ENCODE measurements at places on chromosomes 11 and 22.
A peak's percentile ranks its signal among the peaks of the same experiment; 100 is the strongest.

GRCh38 chr11:122192634-122193255, 76.7 kb upstream of the BLID start:
- no peak for DNase-seq

DNA sequence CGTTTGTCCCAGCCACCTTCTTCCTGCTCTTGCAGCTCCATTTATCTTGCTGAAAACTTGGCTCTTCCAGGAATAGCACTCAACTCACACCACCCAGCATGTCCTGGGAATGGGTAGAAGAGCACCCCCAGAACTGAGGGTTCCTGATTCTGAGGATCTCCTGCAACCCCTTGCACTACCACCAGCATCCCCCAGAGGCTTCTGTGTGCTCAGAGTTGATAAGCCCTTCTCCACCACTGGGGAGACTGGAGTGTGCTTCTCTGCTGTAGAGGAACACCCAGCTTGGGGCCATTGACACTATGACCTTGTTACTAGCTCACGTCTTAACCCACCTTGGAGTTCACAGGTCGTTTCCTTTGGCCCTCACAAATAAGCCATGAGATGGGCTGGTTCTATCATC, 121.0 kb downstream of the GRIK4 start:
- no peak for DNase-seq

DNA sequence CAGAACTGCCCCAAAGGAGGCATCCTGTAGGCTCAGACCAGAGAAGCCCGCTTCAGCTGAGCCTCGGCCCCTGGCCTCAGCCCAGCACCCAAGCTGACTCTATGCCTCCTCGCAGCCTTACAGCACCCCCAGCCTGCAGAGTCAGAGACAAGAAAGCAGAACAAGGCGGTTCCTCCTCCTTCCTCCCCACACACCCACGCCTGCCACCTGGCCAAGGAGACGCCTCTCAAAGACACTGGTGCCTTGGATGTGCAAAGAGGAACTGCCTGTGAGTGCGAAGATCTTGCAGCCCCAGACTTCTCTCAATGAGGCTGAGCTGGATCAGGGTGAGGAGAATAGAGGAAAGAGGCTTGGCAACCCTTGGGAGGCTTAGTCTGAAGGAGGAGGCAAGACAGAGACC, 60.2 kb downstream of the PDE2A start:
- DNase-seq: no peak

GRCh38 chr11:12200279-12200990, 90.0 kb downstream of the MICAL2 start:
- DNase-seq: no peak

DNA sequence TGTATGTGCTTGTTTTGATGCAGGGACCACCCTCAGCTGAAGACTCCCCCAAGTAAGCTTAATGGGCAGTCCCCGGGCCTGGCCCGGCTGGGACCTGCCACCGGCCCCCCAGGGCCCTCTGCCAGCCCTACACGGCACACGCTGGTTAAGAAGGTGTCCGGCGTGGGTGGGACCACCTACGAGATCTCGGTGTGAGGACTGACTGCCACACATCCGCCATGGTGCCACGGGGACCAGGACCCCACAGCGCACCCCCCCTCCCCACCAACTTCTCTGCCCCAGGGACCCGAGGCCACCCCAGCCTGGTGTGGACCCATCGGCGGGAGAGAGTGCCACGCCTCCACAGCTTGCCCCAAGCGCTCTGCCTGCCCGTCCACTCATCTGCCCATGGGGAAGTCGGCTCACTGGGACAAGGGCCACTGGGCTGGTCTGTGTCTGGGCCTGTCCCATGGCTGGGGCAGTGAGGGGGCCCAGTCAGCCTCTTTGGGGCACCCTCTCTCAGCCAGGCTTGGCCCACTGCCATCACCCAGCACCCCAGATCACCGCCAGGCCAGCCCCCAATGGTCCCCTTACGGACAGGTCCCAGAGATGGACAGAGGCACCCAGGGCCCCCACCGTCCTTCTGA, 5.5 kb downstream of the CCDC188 start:
- no peak for DNase-seq

DNA sequence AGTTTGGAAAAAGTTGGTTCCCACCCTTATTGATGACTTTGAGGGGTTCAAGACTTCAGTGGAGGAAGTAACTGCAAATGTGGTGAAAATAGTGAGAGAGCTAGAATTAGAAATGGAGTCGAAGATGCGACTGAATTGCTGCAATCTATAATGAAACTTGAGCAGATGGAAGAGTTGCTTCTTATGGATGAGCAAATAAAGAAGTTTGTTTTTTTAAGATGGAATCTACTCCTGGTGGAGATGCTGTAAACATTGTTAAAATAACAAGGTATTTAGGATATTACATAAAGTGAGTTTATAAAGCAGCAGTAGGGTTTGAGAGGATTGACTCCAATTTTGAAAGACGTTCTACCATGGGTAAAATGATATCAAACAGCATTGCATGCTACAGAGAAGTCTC, 64.2 kb upstream of the GRK2 start:
- no peak for DNase-seq

DNA sequence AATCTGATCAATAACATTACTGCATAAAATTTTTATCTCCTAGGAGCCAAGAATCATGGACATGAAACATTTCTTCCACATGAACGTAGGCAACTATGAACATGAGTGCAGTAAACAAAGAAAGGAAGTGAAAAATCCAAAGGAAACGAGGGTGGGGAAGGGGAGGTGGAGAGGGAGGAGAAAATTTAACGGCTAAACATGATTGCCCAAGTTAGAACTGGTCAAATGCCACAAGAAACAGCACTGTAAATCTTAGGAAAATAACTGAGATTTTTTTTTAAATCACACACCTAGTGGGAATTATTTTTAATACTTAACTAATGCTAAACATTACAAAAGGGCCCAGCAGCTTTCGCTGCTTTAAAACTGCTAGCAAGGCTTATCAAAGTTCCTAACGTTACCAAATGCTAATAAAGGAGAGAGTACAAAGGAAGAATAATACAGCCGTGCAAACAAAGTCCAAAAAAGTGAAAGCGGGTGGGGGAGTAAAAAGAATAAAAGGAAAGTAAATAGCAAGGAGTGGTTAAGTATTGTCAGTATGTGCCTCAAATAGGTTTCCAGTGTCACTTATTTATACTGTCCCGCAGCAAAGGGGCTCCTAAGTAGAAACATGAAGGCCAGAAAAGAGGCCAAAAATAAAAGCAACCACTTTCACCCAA, 13.7 kb downstream of the NARS2 start:
- DNase-seq: no peak

GRCh38 chr22:31313366-31314147, 21.3 kb upstream of the PIK3IP1 start:
- DNase-seq: peak; percentile 93

DNA sequence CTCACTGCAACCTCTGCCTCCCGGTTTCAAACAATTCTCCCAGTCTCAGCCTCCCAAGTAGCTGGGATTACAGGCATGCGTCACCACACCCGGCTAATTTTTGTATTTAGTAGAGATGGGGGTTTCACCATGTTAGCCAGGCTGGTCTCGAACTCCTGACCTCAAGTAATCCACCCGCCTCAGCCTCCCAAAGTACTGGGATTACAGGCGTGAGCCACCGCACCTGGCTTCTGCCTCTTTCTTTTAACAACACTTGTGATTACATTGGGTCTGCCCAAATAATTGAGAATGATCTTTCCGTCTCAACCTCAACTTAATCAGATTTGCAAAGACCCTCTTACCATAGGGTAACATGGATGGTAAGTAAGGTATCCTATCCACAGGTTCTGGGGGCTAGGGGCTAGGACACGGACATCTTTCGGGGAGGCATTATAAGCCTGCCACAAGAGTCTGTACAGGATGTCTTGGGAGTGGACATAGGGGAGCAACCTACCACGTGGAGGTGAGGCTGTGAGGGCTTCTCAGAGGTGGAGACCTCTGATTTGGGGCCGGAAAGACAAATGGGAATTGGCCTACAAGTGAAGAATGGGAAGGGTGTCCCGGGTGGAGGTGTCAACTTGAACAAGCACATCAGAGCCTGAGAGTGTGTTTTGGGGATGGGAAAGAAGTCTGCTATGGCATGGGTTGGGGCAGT, 2.7 kb upstream of the CBX6 start:
- peak; percentile 32 for DNase-seq

- DNase-seq: no peak
Observed at GRCh38 chr22:26894766-26895485, 237.5 kb downstream of the MIAT start.

DNA sequence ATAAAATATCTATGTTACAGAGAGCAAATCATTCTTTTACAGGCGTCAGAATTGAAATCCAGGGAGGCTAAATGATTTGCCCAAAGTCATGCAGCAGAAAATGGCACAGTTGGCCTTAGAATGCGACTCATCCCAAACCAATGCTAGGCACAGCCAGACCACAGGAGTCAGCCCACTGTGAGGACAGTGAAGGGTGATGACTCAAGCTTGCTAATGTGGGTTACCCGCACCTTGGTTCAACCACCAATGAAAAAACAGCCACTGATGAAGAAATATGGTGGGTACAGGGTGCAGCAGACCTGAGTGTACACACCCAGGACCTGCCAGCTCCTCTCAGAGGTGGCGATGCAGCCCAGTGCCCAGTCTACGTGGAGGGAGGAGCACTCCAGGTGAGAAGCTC, 89.7 kb downstream of the ZC3H12C start:
- DNase-seq: no peak

GRCh38 chr11:11178671-11179638, 174.1 kb downstream of the CSNK2A3 start:
- DNase-seq: no peak

DNA sequence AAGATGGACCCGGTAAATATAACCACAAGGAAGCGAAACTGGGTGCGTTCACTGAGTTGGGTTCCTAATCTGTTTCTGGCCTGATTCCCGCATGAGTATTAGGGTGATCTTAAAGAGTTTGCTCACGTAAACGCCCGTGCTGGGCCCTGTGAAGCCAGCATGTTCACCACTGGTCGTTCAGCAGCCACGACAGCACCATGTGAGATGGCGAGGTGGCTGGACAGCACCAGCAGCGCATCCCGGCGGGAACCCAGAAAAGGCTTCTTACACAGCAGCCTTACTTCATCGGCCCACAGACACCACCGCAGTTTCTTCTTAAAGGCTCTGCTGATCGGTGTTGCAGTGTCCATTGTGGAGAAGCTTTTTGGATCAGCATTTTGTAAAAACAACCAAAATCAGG, 74.4 kb downstream of the NCAPD3 start:
- no peak for DNase-seq

GRCh38 chr11:75578977-75579376, 16.9 kb downstream of the SERPINH1 start:
- DNase-seq: no peak

DNA sequence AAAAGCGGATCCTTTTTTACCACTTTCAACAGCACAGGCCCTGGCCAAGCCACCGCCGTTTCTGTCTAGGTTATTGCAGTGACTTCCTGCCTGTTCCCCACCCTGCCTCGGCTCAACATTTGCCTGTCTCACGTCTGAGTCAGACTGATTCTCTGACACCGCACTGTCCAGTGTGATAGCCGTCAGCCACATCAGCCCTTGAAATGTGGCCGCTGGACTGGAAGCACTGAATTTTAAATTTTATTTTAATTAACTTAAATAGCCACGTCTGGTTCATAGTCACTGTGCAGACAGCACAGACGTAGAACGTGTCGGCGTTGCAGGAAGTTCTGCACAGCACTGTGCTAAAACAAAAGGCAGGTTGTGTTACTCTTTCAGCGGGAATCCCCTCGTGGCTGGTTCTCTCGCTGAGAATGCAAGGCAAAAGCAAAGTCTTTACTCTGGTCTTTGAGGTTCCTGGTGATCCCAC, 56.3 kb upstream of the ADSL start:
- no peak for DNase-seq

- no peak for DNase-seq
Observed at GRCh38 chr11:68028802-68029545, 1.5 kb upstream of the NDUFS8 start.

GRCh38 chr22:25165785-25166184, 33.9 kb upstream of the CRYBB3 start:
- no peak for DNase-seq

GRCh38 chr11:119714189-119714588, 14.8 kb downstream of the NECTIN1 start:
- no peak for DNase-seq

DNA sequence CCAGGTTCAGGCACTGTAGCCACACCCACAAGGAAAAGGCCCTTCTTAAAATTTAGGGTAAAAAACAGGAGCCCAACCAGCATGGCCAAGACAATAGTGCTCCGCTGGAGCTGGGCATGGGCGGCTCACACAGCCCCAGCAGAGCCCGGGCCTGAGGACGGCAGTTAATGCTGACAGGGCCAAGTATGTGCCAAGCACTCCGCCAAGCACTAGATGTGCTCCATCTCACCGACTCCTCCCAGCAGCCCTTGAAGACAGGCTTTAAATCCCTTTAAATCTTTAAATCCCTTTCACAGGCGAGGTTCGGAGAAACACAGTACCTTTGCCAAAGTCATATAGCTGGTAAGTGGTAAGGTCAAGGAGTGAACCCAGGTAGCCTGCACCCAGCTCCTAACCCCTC, 4.8 kb downstream of the ARFGAP2 start:
- no peak for DNase-seq

GRCh38 chr22:45309422-45310227, at the start of gene FAM118A:
TSS of gene FAM118A (plus strand) at chr22:45309934. CDS start at chr22:45322380, 12,446 bp downstream.
- peak; percentile 96 for DNase-seq

DNA sequence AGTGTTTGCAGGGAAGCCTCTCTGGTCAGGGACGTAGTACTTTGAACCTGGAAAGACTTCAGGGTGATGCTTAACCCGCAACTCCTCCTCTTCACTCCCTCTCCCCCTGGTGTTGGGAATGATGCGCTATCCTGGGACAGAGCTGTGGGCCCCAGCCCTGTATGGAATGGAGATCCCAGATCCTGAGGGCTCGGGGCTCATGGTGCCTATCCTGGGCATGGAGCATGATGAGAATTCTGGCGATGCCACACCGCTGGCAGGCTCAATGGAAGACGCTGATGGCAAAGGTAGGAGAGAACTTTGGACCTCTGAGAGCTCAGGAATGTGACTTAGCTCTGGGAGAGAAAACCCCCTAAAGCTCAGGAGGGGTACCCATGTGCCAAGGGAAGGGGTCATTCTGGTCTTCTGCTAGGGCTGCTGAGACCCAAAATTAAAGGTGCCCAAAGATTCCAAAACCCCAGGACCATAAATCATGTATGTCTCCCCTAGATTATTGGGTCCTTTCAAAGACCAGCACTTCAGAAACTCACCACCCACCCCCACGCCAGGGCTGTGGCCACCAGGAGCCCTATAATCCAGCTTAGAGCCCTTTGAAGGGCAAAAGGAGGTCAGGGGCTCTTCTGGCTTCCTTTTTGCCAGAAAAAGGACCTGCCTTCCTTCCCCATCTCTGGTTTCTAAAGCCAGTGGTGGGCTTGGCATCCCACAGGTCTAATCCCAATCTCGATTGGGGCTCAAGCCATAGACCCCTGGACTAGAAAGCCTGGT, 52.5 kb downstream of the BTG4 start:
- no peak for DNase-seq

GRCh38 chr22:38448945-38449745, 5.9 kb downstream of the KCNJ4 start:
- no peak for DNase-seq

- DNase-seq: no peak
Observed at GRCh38 chr11:45599161-45599943, 66.1 kb downstream of the CHST1 start.

- DNase-seq: no peak
Observed at GRCh38 chr11:60263402-60263801, 17.1 kb upstream of the MS4A4A start.
